ENCODE measurements at places on chromosomes 2 and 18.

DNA sequence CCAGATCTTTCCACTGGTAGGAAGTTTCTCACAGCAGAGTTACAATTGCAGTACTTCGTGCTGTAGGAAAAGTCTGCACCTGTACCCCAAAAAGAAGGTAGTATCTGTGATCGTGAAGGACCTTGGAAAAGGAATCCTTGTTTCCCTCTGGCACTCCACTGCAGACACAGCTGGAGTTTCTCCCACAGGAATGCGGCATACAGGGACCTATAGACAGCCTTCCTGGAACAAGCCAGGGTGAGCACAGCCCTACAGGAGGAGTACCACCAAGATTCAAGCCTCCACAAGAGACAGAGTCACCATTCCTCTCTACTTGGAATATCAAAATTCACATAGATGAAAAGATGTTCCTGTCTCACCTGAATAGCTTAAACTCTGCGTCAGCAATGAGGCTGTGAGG lies 372.4 kb downstream of the CMPK2 start:
- no peak for DNase-seq

DNA sequence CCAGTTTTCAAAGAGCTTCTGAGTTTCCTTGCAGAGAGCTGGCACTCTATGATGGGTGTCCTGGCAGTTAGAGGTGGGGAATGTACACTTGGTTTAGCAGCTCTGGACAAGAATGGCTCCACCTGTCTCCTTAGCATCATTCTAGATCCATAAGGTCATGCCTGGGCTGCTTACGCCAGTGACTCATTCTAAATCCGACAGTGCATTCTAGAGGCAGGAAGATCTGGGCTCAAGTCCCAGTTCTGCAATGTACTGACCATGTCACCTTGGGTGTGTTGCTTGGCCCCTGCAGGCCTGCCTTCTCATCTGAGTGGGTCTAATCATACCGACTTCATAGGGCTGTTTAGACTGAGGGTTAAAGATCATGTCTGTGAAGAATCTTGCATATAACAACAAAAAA lies 46.5 kb downstream of the PTGR3 start:
- no peak for DNase-seq

DNA sequence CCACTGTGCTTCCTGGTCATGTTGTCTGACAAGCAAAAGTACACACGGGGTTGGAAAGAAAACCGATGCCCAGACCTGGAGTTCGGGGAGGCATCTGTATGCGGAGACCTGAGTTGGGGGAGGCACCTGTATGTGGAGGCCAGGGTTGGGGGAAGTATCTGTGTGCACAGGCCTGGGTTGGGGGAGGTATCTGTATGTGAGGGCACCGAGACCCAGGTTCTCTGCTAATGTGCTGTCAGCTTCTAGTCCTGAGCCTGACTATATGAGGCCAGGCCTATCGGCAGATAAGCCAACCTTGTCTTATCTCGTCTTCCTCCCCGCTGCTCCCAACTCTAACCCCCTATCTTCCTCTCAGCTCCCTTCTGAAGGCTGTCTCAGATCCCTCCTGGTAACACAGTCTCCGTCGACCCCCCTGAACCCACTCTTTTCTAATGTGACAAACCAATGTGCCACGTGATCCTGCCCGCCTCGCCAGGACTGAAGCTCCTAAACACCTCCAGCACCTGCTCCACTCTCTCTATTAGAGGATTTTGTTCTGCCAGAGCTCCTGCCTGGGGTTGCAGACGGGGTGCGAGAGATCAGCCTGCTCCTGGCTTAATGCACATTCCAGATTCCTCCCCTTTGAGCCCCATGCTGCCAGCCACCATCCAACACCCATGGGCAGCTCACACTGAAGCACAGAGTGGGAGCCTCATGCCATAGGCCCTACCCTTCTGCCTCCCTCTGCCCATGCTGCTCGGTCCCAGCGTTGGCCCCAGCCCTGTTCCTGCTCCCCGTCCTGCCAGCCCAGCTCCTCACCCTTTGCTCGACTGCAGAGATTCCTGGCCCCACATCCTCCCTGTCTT lies 188.4 kb downstream of the SH3BP4 start:
- no peak for DNase-seq

GRCh38 chr2:40259900-40260299 lies 192.0 kb downstream of the SLC8A1 start:
- DNase-seq: no peak

GRCh38 chr18:68316636-68317035 lies 398.3 kb downstream of the TMX3 start:
- no peak for DNase-seq

GRCh38 chr18:59929621-59930295 lies 30.0 kb downstream of the PMAIP1 start:
- DNase-seq: no peak

DNA sequence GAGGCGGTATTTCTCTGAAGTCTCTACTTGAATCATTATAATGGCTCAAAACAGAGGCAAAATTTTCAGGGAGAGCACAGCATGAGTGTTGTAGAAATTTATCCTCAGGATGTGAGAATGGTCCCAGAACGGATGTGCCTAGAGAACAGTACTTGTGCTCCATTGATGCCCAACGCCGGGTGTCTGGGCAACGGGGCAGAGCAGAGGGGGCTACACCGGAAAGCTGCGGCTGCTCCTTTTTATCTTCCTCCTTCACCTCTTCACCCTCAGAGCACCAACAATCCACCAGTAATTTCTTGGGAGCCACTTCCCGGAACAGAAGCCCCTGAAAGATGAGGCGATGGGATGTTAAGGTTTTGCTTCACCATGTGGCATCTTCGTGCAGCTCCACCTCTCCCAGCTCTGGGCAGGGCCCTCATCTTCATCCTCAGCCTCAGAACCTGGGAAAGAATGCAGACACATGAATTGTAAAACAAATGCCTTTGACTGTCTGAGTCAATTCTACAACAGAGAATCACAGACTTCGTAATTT lies 71.5 kb downstream of the PTGR3 start:
- DNase-seq: no peak

DNA sequence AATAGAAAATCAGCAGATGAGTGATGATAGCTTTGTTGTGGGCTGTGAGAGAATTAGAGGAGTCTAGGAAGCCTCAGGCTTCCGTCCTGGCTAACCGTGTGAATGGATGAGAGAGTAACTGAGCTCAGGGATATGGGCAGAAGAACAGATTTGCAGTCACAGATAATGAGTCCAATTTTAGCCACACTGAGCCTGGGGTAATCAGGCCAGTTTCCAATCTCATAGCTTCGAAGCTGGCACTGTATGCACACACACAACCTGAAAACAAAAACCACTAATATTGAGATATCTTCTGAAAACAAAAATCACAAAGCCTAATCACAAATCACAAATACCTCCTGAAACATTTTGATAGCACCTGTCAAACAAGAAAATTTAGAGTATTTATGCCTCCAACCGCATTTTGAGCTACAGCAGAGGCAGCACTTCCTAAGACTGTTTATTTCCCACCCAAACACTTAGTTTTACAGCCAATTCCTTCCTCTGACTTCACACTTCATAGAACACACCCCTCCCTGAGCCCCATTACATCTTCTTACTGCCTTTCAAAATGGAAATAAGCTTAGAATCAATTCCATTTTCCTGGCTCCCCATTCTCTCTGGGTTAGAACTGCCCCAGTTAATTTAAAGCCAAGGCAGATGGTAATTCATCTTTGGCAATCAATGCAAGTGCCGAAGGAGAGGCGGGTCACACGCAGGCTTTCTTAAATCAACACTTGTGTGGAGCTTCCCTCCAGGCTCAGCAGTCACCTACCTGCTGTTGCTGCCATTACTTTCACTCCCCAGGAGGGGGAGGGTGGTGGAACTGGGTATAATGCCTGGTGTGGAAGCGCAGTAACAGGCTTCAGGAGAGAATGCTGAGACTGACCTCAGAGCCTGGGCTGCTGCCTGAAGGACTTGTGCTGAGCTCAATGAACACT lies 18.9 kb downstream of the TTR start:
- DNase-seq: no peak

GRCh38 chr2:227127201-227127600 lies 36.8 kb downstream of the COL4A4 start:
- DNase-seq: no peak

GRCh38 chr2:73575261-73575660 lies 67.0 kb downstream of the NAT8 start:
- no peak for DNase-seq

DNA sequence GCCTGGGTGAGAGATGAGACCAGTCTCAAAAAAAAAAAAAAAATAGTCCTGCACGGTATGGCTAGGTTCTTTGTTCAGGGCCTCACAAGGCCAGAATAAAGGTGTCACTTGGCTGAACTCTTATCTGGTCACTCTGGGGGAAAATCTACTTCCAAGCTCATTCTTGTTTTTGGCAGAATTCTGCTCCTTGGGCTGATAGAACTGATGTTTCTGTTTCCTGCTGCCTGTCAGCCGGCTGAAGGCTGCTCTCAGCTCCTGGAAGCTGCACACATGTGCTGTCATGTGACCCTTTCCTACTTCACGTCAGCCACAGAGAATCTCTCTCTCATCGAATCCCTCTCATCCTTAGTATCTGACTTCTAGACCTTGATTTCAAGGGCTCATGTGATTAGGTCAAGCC lies 10.4 kb downstream of the CSRNP3 start:
- DNase-seq: no peak

- DNase-seq: no peak
Measured at GRCh38 chr2:10359731-10360329, 57.1 kb downstream of the HPCAL1 start.

- DNase-seq: peak; percentile 13
Measured at GRCh38 chr18:59988098-59988706, 88.4 kb downstream of the PMAIP1 start.

GRCh38 chr2:58984731-58985130 lies 743.6 kb upstream of the FANCL start:
- no peak for DNase-seq

- no peak for DNase-seq
Measured at GRCh38 chr2:96142217-96143113, 2.8 kb downstream of the DUSP2 start.

DNA sequence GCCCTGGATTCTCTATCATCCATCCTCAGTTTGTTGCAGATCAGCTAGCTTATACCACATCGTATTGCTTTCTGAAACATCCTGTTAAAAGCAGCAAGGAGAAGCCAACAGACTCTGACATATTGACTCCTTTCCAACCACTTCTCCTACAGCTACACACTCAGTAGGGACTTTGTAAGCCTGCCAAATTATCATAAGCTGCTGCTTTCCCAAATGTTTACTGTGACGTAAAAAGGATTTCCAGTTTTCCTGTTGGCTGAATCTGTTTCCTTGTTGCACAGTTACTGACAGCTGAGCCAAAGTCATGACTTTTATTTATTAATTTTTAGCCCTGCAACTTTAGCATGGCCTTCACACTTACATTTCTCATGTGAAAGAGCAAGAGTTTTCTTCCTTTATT lies 294.3 kb downstream of the KCNJ3 start:
- DNase-seq: no peak

DNA sequence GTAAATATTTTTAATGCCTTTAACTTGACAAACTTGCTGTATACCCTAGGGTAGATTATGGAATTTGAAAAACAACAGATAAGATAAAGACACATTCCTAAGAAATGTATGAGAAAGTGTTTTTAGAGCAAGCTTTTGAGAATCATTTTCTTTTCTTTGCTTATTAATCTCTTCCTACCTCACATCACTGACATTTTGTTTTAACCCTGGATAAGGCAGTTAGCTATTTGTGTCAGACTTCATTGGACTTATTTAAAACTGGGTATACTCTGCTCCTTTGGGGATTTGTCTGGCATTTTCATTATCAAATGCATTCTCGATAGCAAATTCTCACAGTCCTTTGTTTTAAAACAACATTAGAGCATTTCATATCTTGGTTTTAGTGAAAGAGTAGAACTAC lies 17.2 kb downstream of the EML4 start:
- no peak for DNase-seq

GRCh38 chr2:1899396-1899730 lies 155.0 kb upstream of the PXDN start:
- no peak for DNase-seq

- DNase-seq: no peak
Measured at GRCh38 chr2:220318037-220318436, 690.6 kb downstream of the SLC4A3 start.

DNA sequence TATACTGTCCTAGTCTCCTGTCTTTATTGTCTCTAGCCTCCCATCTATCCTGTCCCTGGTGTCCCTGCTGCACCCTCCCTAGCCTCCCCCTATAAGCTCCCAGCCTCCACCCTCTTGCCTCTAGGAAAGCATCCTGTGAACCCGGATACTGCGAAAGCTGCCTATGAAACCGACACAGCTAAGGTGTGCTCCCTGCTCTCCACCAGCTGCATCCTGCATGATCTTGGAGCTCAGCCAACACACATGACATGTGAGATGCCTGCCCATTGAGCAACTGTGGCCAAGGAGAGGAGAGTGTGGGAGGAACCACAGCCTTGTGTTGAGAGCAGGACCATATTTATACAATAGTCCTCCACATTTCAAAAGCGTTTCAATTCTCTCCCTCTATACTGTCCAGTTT lies 187.1 kb downstream of the ZBTB7C start:
- DNase-seq: no peak

GRCh38 chr18:40576507-40577115 lies 1378.4 kb upstream of the PIK3C3 start:
- no peak for DNase-seq

- no peak for DNase-seq
Measured at GRCh38 chr2:30217644-30218337, 13.5 kb upstream of the LBH start.

DNA sequence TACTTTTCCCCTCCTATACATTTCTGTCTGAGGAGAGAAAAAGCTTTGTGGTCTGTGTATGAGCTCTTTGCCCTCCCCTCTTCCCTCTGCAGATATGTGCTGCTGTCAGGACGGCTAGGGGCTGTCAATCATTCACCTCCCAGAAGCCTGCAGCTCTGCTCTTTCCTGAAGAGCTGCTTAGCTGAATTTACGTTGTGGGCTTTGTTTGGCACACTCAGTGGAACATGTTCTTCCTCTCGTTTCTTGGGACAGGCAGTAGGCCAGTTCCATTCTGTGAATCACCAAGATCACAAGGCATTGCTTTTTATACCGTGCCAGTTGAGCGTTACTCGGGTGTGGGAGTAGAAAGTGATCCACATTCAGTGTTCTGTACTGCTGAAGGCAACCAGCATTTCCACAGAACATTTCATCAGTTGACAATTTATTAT lies 136.7 kb downstream of the LAMA3 start:
- no peak for DNase-seq

DNA sequence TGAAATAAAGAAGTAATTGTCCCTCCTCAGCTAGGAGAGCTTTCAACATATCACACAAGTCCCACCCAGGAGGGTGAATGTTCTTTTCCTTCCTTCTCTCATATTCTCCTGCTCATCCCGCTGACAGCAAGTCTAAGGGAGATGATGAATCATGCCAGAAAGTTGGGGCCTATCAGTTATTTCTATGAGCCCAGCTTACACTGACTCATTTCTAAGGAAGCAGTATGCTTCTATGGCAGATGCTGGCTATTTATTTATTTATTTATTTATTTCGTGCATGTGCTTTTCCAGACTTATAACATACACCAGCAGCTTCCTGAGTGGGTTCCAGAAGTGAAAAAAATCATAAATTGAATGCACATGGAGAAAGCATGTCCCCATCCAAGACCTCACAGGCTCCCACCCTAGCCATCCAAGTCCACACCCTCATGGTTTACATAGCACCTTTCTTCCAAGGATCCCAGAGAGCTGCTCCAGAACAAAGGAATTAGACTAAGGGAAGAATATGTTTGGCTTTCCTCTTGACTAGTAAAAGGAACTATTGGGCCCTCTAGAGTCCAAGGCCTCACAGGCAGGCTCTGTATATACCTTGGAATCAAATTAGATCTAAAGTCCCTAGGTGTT lies 1074.2 kb upstream of the ZEB2 start:
- DNase-seq: no peak

All from stimulated activated CD4-positive, alpha-beta T cell treated with anti-CD3 and anti-CD28 coated beads, Interleukin-1b, Interleukin-23, amount 100 ng/mL, for 24 hours (primary cell).